NCI-H2081 treated with DMSO at 0.1 percent for 48 hours (cell line): ENCODE measurements at places on chromosomes 2 and 18.
A peak's percentile ranks its signal among the peaks of the same experiment; 100 is the strongest.

DNA sequence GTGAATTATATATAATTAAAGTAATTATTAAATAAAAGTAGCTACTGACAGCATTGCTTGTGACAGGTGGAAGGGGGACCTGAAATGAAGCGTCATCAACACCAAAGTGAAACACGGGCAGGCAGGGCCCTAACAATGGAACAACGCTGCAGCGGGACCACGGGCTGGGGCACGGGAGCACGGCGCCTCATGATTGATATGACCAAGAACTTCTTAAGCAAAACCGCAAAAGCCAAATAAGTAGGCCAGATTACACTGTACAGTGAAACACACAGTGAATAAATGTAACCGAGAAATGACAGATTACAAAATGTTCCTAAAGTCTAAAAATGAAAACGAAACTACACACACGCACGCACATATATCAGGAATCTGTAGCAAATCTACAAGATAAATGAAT is 81.4 kb downstream of the SNTG2 start:
- no peak for DNase-seq

DNA sequence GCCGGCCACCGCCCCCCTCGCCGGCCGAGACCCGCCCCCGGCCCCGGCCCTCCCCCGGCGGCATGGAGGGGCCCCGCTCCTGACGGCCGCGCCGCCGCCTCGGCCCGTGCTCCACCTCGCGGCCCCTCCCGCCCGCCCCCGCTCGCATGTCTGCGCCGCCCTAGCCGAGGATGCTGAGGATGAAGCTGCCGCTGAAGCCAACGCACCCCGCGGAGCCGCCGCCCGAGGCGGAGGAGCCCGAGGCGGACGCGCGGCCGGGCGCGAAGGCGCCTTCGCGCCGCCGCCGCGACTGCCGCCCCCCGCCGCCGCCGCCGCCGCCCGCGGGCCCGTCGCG is 397 bp downstream of the ZCCHC2 start:
- DNase-seq: no peak

- no peak for DNase-seq
Measured at GRCh38 chr2:65574993-65575392, 142.6 kb upstream of the SPRED2 start.

DNA sequence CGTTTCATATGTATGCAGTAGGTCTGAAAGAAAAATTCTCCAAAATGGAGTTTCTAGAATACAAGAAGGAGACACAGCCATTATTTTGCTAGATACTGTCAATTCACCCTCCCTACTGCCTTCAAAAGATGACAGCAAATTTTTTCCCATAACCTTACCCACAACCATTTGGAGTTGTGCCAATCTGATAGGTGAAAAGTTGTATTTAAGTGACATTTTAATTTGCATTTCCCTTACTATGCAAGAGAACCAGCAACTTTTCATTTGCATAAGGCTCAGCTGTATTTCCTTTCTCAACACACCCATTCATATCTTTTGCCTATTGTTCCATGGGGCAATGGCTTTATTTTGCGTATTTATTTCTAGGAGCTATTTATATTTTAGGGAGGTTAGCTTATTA is 31.4 kb upstream of the IL18RAP start:
- no peak for DNase-seq

DNA sequence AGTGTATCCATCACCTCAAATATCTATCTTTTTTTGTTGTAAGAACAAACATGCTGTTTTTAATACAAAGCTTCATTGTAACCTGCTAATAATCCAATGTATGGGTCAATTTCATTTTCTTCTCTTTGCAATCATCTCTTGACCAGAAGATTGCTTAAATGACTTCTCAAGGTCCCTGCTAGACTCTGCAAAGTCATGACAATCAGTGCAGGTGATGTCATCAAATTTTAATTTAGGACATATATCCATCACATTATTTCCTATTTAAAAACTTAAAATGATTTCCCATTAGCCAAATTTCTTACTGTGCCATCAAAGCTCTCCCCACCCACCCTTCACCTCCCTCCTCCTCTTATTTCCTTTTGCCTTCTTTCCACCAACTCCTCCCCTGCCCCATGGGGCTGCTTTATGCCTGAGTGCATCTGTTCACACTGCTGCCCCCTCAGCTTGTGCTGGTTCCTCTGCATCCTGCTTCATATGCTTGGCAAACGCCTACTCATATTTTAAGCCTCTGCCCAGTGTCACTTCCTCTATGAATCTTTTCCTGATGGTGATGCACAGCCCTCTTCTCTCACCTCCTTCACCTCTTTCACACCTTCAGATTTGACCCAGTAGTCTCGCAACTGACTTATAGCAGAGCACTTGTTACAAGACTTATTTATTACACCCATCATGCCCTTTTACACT is 20.3 kb downstream of the PLEK start:
- no peak for DNase-seq

GRCh38 chr2:224027070-224027469 is 12.0 kb downstream of the SERPINE2 start:
- DNase-seq: no peak

DNA sequence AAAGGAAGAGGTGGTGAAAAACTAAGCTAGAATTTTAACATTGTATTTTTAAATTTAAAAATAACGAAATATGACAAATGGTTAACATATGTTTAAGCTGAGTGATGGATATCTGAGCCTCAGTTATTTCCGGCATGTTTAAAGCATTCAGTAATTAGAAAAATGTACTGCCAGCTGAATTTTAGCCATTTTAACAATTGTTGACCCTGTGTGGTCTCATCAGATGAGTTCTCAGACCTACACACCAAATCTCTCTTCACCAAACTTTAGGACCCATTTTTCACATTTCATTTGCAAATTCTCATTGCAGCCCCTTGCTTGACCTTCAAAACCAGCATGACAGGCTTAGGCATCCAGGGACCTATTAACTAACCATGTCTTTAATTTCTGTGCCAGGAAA is 91.5 kb upstream of the RGPD4 start:
- DNase-seq: no peak

DNA sequence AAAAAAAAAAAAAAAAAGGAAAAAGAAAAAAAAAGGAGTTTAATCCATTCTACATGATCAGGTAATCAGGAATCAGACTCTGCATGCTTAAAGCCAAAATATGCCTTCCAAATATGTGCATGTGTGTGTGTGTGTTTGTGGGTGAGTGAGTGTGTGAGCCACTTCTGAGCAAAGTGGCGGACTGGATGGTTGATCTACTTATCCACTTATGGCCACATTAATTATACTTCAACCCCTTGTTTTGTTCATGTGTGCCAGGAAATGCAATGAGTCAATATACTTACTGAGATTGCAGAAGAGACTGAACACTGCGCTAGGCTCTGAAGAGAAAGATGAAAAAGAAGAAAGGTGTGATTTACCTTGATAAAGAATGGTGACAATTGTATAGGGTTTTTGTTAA is 586.5 kb upstream of the NXPH2 start:
- peak; percentile 22 for DNase-seq

DNA sequence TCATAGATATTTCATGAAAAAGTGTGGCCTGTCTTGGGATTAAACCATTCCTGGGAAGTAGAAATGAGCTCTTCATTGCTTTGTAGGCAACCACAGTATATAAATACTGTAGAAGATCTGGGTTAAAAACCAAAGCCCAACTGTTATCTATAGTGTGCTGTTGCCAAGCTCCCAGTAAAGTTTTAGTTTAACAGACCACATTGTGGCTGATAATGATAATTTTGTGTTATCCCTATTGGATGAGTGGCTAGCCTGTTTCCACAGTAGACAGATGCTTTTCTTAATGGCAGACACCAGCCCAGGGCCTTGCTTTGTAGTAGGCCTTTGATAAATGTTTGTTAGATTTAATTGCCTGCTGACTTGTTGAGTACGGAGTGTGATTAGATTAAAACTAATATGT is 52.1 kb downstream of the FMNL2 start:
- DNase-seq: no peak

GRCh38 chr18:58562999-58563667 is 65.8 kb downstream of the ALPK2 start:
- DNase-seq: no peak

GRCh38 chr18:62506495-62507143 is 16.2 kb upstream of the ZCCHC2 start:
- DNase-seq: no peak

GRCh38 chr2:71526975-71527374 is 73.6 kb downstream of the DYSF start:
- no peak for DNase-seq

GRCh38 chr2:241189093-241189855 is 797 bp downstream of the ANO7 start:
- no peak for DNase-seq
